GM19239 (cell line): ENCODE measurements at places on chromosomes 3 and 15.

DNA sequence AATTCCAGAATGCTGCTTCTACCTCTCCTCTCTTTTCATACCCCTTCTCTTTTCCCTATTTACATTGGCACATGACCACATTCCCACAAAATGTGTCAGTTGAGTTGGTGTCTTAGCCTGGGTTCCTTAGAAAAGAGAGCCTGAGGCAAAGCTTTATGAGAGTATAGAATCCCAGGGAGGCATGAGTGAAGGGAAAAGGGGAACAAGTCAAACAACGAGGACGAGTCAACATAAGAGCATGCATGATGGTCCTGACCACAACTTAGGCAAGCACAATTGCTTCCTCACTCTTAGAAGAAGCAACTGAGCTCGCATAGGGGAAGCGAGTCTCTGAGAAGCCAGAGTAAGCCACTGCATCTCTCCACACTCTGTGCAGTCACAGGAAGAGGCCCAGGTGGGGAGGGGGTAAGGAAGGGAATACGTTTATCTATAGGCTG, 15.4 kb upstream of the ZNF774 start:
- DNase-seq: no peak

DNA sequence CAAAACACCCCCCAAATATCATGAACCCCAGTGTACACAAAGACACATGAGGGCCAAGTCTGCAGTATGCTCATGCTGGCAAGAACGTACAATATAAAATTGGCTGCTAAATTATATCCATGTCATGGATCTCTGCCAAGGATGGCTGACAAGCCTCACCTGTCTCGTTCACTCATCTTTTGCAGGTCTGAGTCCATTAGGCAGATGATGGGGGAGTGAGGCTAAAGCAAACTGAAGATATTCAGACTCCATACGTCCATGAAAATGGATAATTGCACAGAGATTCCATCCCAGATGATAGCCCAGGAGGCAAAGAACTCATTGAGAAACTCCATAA, 122.3 kb upstream of the PTPRG start:
- no peak for DNase-seq

- no peak for DNase-seq
Measured at GRCh38 chr3:170589113-170589512, 3.2 kb upstream of the SLC7A14 start.

- no peak for DNase-seq
Measured at GRCh38 chr3:159818399-159818798, 170.2 kb upstream of the IL12A start.

DNA sequence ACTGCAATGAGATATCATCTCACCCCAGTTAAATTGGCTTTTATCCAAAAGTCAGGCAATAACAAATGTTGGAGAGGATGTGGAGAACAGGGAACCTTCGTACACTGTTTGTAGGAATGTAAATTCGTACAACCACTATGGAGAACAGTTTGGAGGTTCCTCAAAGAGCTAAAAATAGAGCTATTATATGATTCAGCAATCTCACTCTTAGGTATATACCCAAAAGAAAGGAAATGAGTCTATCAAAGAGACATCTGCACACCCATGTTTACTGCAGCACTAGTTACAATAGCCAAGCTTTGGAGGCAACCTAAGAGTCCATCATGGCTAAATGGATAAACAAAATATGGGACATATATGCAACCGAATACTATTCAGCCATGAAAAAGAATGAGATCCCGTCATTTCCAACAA, 68.0 kb upstream of the HES1 start:
- DNase-seq: no peak

DNA sequence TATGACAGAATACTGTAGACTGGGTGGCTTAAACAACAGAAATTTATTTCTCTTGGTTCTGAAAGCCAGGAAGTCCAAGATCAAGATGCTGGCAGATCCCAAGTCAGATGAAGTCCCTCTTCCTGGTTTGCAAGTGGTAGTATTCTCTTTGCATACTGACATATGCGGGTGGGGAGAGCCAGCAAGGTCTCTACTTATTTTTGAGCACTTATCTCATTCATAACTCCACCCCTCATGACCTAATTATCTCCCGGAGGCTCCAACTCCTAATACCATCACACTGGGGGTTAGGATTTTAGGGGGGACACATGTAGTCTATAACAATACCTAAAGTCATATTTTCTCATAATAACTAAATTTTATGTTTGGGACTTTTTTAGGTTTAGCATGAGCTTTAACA, 65.3 kb downstream of the BLM start:
- no peak for DNase-seq

- DNase-seq: no peak
Measured at GRCh38 chr3:195893044-195893395, 15.3 kb downstream of the TNK2 start.

- DNase-seq: no peak
Measured at GRCh38 chr3:140834266-140835037, 107.2 kb upstream of the SLC25A36 start.

- no peak for DNase-seq
Measured at GRCh38 chr3:45606991-45607712, 12.6 kb downstream of the LIMD1 start.
